SIG-M5 (cell line): ENCODE measurements at places on chromosomes 1 and 21.

- DNase-seq, result no peak
Observed at GRCh38 chr1:9129266-9130041, 552 bp upstream of the GPR157 start.

DNA sequence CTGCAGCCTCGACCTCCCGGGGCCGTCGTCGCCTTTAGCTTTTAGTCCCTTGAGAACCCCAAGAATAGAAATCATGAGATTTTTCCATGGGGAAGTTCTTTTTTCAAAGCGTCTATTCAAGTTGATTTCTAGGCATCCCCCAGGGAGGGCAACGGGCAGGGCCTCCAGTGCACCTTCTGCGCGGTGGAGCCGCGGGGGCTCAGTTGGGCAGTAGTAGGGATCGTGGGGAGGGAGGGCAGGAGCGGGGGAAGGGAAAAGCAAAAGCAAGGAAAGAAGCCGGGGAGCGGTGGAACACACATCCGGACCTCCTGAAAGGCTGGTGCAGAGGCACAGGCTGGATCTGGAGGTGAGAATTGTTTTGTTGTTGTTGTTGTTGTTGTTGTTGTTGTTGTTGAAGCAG lies 103.4 kb downstream of the PPIAL4G start:
- DNase-seq, result no peak

GRCh38 chr1:15680561-15681348 lies 3.4 kb upstream of the PLEKHM2 start:
- DNase-seq, result no peak

GRCh38 chr1:3495776-3496745 lies 41.6 kb downstream of the ARHGEF16 start:
- DNase-seq, result no peak

DNA sequence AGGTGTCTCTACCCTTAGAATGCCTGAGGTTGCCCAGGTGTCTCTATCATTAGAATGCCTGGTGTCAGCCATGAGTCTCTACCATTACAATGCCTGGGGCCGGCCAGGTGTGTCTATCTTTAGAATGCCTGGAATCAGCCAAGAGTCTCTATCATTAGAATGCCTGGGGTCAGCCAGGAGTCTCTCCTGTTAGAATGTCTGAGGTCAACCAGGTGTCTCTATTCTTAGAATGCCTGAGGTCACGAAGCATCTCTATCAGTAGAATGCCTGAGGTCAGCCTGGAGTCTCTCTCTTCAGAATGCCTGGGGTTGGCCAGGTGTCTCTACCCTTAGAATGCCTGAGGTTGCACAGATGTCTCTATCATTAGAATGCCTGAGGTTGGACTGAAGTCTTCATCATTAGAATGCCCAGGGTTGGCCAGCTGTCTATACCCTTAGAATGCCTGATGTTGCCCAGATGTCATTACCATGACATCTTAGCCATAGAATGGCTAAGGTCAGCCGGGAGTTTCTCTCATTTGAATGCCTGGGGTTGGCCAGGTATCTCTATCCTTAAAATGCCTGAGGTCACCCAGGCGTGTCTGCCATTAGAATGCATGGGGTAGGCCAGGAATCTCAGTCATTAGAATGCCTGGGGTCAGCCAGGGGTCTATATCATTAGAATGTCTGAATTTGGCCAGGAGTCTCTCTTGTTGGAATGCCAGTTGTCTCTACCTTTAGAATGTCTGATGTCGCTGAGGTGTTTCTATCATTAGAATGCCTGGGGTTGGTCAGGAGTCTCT lies 44.0 kb downstream of the RNF187 start:
- DNase-seq, result no peak

DNA sequence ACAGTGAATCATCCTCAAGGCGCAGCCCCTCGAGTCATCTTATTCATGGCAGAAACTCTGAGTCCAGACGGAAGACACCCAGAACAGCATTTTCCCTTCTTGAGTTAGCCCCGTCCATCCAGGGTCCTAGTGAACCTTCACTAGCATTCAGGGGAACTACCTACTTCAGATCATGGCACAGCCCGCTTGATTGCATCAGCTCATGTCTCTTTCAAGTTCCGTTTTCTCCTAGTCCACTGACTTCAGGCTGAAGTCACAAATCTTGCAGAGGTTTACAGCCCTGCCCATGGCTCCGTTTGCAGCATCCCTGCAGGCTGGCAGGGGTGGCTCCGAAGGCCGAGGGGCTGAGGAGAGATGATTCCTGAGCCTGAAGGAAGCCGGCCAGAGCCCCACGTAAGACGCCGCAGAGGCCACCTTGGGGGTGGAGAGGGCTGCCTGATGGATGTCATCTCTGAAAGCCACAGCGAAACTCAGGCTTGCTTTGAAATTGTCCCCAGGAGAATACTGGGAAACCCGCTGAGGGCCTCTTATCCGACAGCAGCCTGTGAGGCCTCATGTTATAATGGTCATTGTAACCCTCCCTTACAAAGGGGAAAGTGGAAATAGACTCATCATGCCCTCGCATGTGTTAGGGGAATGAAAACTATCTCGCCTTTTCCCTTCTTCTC lies 310.2 kb upstream of the AJAP1 start:
- no peak for DNase-seq

DNA sequence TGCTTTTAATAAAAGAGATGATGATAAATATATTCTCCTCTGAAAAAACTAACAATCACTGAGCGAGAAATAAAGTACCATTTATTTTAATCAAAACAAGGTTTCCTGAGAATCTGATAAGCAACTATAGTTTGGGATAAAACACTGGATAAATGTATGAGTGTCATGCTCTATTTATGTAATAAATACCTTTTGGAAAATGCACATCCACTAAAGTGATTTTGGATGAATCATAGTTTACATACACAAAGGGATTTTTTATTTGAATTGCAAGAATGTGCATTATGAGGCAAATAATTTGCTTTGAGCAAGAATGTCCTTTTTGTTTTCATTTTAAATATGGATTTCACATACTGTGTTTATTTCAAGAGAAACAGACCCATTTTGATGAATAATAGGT lies 1483.5 kb downstream of the MRPL39 start:
- DNase-seq, result no peak

- DNase-seq, result no peak
Observed at GRCh38 chr1:29488086-29488793, 251.9 kb downstream of the PTPRU start.

DNA sequence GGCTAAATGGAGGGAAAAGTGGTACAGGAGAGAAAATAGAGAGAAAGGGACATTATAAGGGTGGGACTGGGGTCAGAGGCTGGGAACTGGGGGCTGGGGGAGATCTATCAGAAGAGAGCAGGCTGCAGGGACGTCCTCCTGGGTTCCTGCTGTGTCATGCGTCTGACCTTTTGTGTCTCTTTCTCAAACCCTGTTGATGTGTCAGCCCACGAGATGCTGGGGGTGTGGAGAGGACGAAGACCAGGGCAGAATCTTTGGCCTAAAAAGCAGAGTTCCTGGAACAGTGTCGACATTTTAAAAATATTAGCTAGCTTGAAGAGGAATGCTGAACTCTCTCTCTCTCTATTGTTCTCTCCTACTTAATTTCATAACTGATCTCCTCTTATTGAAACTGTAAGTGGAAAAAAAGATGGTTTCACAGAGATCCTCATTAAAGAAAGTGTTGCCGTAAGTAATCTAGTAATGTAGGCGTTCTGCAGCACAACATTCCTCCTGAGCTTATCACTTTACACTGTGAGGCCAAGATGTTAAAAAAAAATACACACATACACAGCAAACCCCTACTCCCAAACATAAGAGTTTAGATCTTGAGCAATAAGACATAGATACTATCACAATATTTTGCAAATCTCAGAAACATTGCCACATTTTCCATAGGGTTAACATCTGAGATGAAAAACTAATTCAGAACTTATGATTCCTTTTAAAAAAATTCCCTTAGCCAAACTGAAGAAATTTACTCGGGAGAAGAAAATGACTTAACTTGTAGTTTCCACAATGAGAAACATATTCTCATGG lies 52.6 kb downstream of the RUNX1 start:
- DNase-seq, result no peak

DNA sequence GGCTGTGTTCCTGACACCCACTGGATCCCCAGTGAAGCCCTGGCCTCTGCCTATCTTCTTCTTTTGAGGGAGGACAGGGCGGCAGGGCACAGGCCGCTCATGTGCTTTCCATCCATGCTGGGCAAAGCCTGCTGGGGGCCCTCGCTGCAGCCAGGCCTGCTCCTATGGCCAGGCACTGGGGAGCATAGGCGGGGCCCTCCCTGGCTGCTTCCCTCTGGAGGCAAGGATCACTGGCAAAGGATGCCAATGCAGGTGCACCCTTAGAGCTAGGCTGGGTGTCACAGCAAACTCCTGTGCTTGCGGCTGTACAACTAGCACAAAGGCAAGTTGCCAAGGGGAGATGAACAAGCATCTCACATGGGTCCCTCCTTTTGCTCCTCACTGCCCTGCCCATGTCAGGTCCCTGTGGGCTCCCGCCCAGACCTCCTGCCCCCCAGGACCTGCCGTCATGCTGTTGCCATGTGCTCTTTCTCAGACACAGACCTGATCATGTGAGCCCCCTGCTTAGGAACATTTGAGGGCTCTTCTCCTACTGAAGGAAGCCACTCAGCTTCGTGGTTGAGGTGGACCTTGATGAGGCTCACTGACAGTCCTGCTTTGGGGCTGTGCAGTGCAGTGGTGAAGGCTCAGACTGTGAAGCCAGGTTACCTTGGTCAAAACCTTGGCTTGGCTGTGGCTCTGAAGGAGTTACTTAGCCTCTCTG lies 393.6 kb downstream of the PTPRU start:
- no peak for DNase-seq

GRCh38 chr1:43934101-43934985 lies 742 bp downstream of the ARTN start:
- DNase-seq, result no peak

DNA sequence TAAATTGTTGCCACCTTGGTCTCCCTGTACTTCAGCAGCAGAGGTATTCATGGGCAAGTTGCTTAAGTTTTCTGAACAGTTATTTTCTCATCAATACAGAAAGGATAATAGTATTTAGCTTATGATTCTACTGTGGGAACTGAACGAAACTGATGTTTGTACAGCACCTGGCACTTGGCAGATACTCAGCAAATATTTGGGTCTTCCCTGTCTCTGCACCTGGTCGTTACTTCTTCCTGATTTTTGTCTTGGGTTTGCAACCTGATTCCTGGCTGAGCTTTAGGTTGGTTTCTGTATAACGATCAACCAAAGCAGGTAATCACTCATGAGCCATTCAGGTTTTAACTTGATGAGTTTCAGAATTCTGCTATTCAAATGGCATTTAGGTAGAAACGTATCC lies 490.6 kb downstream of the KIF26B start:
- no peak for DNase-seq

- no peak for DNase-seq
Observed at GRCh38 chr1:12285496-12286143, 55.8 kb downstream of the VPS13D start.
